Psoas muscle (tissue), 8 donors: ENCODE measurements at places on chromosomes 7 and 10.
A peak's percentile ranks its signal among the peaks of the same experiment; 100 is the strongest.

GRCh38 chr10:65556006-65556405 lies 1369.8 kb upstream of the LRRTM3 start:
- DNase-seq = no peak

DNA sequence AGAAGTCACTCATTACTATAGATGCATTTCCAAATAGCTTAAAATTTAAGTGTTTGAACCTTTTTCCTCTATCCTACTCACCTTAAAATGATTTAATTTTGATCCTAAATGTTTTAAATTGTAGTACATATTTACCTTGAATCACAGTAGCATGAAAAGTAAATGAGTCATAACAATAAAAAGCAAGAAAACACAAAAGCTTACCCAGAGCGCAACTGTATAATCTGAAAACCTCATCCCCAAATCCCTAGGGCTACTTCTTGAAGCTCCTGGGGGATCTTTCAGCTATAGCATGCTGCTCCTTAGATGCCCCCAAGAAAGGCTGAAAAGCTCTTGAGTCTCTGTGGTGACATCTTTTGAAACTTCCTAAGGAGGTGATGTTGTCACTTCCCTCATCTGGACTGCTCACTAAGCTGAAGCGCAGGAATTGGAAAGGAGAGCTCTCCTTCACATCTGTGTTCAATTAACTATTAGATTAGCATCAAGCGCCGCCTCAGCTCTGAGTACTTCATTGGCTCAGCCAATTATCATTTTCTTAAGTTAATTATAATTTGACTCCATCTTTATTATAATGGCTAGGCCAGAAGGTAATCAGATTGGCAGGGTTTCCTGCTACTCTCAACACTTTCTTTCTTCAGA lies 60.2 kb downstream of the SEMA3E start:
- DNase-seq = no peak

DNA sequence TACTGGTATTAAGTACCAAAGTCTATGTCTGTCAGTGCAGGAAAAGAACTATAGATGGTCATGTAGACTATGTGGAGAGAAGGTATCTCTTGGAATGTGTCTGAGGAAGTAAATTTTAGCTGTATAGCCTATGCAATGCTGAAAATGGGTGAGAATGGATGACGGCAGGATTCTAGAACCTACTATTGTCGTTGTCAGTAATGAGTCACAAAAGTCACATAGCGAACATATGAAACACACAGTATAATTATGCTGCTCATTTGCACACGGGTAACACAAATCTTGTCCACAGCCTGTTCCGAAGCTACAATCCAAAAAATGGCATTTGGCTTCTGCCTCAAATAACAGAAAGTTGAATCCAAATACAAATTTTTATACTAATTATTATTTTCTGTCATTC lies 33.6 kb upstream of the KMT2E start:
- DNase-seq = no peak

DNA sequence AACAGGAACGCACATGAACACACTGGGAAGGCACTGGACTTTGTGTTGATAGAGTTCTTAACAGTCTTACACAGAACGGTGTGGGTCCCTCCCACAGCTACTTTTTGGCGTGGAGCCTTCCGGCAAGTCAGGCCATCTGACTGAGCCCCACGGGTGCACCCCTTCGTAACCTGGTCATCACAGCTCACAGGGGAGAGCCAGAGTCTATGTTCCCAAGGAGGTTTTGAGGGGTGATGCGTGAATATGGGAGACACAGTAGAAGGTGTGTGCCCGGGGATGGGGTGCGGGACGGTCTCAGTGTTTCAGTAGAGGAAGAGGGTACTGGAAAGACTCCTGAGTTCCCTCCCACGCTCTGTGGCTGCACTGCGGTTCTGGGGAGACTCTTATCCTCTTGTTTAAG lies 291.7 kb downstream of the DNAJB6 start:
- peak; percentile 23 for DNase-seq

- DNase-seq = no peak
Measured at GRCh38 chr10:4067931-4068561, 283.0 kb upstream of the KLF6 start.

DNA sequence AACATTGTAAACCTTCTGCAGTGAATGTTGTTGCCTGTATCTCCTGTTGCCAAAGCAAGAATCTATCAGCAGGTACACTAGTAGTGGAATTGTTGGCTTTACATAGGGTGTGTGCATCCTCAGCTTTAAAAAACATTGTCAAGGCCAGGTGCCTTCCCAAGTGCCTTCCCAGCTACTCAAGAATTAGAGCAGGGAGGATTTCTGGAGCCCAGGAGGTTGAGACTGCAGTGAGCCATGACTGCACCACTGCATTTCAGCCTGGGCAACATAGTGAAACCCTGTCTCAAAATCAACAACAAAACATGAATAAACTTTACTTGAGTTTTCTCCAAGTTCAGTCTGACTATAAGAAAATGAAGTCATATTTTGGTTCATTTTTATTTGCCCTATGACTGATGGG lies 217.3 kb downstream of the CCSER2 start:
- DNase-seq = no peak

DNA sequence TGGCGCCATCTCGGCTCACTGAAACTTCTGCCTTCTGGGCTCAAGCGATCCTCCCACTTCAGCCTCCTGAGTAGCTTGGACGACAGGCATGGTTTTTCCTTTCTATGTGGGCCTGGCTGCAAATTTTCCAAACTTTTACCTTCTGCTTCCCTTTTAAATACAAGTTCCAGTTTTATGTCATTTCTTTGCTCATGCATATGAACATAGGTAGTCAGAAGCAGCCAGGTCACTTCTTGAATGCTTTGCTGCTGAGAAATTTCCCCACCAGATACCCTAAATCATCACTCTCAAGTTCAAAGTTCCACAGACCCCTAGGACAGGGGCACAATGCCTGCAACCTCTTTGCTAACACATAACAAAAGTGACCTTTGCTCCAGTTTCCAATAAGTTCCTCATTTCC lies 21.6 kb upstream of the RPEL1 start:
- no peak for DNase-seq

GRCh38 chr7:154864523-154864891 lies 138.4 kb downstream of the PAXIP1 start:
- no peak for DNase-seq

DNA sequence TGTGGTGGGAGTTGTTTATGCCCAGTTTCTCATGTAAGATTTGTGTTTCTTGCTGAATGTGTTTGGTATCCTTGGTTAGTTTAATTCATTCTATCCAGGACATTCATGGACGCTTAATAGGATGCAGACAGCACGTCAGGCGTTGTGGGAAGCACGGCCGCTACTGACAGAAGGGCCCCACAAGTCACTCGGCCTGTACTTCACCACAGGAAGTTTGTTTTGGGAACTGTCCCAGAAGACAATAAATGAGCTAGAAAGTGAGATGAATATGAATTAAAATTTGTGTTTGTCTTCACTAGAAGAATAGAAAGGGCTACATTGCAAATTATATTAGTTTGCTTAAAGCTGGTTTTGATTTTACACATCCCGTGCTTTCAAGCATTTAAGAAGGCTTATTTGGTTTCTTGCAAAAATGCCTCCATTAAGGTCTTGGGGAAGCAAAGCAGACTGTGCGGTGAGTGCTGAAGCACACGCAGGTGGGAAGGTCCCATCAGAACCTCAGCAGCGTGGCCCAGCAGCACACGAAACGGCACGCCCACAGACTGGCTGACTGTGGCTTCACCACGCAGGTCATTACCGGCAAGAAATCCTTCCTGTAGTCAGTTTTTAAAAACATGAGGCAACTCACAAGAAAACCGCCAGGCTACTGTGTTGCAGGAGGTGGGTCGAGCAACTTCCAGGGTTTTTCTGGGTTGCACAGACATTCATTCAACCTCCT lies 74.1 kb downstream of the VIPR2 start:
- no peak for DNase-seq

- DNase-seq = no peak
Measured at GRCh38 chr10:4024027-4024426, 239.0 kb upstream of the KLF6 start.

- DNase-seq = peak; percentile 23
Measured at GRCh38 chr7:78039790-78040776, 241.5 kb downstream of the PHTF2 start.

DNA sequence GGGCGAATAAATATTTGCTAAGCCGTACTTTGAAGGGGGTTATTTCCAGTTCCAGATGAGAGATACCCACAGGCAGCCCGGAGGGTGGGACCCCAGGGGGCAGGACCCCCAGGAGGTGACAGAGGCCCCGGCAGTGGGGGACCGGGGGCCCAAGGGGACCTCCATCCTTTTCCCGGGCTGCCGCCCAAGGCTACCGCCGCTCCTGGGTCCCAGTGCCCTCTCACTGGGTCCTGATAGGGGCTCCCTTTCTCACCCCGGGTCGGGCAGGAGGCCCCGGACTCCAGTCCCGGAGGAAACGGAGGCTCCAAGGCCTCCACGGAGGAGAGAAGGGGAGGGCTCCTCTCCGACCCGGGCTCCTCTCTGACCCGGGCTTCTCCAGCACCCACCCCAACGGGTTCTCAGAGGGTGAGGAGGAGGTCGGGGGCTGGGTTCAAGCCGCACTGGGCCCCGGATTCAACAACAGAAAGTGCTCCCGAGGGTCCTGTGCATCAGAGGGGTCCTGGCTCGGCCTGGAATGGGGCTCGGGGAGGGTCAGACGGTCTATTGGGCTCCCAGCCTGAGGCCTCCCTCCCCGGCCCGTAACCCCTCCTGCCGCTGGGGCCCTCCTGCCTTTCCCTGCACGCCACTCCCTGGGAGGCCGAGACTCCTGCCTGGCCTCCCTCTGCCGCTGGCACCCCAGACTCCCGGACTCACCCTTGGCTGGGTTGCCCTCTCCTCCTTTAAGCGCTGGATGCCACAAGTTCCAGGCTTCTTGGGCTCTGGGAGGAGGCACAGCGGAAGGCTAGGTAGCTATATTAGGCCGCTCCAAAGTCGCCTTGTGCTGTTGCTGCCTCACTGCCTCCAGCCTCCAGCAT lies 62.5 kb downstream of the ZNF37A start:
- no peak for DNase-seq

- DNase-seq = no peak
Measured at GRCh38 chr7:51244885-51245284, 71.7 kb downstream of the COBL start.

DNA sequence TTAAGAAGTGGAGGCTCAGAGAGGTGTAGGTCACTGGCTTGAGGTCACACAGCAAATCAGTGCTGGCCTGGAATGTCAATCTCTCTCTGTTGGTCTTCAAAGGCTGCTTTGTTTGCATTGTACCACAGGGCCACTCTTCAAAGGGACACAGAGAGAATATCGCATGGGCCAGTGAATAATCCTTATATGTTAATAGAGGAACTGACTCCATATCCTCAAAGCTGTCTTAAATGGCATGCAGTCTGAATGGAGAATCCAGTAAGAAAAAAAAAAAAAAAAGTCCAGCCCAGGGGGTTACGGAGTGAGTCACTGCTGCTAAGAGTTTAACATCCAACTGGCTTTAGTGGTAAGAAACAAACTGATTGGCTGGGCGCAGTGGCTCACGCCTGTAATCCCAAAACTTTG lies 54.1 kb downstream of the NRAP start:
- DNase-seq = no peak

DNA sequence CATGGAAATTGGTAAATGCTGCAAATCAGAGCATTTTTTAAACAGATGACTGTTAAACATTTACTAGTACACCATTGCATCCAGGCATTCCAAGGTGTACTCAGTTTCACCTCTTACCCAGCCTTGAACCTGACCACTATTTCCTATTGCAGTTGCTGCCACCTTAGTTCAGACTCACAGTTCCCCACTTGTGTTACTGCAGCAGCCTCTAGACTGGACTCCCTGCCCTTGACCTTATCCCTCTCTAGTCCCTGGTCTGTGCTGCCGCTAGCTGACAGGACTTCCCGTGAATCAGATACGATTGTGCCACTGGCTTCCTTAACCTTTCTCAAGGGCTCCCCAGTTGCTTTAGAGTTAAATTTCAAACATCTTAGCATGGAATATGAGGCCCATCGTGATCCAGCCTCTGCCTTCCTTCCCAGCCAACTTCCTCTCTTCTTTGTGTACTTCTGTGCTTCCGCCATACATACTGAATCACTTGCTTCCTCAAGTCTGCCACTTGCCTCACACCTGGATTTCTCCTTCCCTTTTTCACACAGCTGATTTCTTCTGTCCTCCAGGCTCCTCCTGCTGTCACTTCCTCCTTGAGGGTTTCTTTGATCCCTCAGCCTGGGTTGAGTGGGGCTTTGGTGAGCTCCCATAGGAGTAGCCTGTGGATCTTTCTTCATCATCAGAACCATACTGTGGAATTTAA lies 118.7 kb upstream of the GJD4 start:
- no peak for DNase-seq

GRCh38 chr7:37408291-37409228 lies 40.1 kb downstream of the ELMO1 start:
- DNase-seq = no peak

- peak; percentile 70 for DNase-seq
Measured at GRCh38 chr7:150451097-150451793, 815 bp downstream of the GIMAP8 start.

DNA sequence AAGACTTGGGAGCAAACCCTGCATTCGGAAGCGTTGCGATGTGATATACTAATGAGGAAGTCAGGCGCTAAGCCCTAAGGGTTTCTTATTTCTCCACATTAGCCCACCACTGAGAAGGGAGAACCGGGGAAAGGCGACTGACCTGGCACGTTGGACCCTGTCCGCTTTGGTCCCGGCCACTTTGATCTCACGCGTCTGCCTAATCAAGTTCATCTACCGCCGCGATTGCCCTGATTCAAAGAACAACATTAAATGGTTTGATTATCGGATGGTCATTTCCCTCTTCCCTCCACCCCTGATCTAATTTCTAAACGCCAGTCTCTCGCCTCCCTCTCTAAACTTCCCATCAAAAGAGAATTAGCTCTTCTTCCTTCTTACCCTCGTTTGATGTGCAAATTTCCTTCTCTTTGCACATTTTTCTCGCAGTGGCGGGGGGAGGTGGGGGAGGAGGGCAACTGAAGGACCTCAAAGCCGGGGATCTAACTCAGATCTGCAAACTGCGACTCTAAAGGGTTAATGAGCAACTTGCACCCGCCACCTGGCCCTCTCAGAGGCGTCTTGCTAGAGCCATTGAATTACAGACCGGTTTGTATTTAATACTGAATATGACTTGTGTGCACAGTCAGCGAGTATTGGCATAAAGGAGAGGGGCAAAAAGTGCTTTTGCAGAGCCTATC lies 687 bp upstream of the DKK1 start:
- no peak for DNase-seq

- no peak for DNase-seq
Measured at GRCh38 chr7:83648464-83649241, at the start of gene SEMA3E. Gene SEMA3E, minus strand, starts transcription at chr7:83649139.
